Myometrial cell (primary cell): ENCODE measurements at places on chromosomes 2 and 18. TPM values are rescaled to one million over a fixed set of nuclear protein-coding genes. Genes with fewer than 3 reads are reported as not detected.

Gene ABCG5
- not detected in 2 replicates for total RNA-seq

Gene SERPINB11
- not detected in 2 replicates for total RNA-seq

Gene UGT1A7
- total RNA-seq: not detected in 2 replicates

Gene GBX2
- not detected in 2 replicates for total RNA-seq

Gene DSG1
- not detected in 2 replicates for total RNA-seq

Gene TMEM178A
- not detected in 2 replicates for total RNA-seq

Gene MOGAT1
- not detected in 2 replicates for total RNA-seq

Gene AFF3
- total RNA-seq: under 0.01 TPM in 1 of 2 replicates, not detected in the other

Gene RPL37A
- total RNA-seq: 959 and 1,435 TPM in 2 replicates

Gene ANKRD30BL
- not detected in 2 replicates for total RNA-seq

Gene TXNDC9
- total RNA-seq: 79.9 and 105 TPM in 2 replicates

Gene BOK
- 45.3 and 48.4 TPM in 2 replicates for total RNA-seq

Gene FHOD3
- under 0.01 and 0.29 TPM in 2 replicates for total RNA-seq

Gene C2orf81
- total RNA-seq: 2.8 and 7.5 TPM in 2 replicates

Gene FTCDNL1
- total RNA-seq: 0.18 and 0.58 TPM in 2 replicates

Gene PXDN
- total RNA-seq: 176 and 181 TPM in 2 replicates

Gene UGT1A4
- total RNA-seq: not detected in 2 replicates

Gene ZEB2
- total RNA-seq: 16.1 and 39.7 TPM in 2 replicates

Gene MAPK4
- total RNA-seq: not detected in 2 replicates

Gene EMILIN1
- total RNA-seq: 397 and 406 TPM in 2 replicates

Gene CYP1B1
- total RNA-seq: 30.0 and 34.2 TPM in 2 replicates

Gene IL1RN
- total RNA-seq: not detected in 2 replicates

Gene CTNNA2
- not detected in 2 replicates for total RNA-seq

Gene HAAO
- not detected in 2 replicates for total RNA-seq

Gene RNF144A
- total RNA-seq: 8.5 and 10.7 TPM in 2 replicates

Gene MERTK
- total RNA-seq: not detected in 2 replicates

Gene ABCG8
- not detected in 2 replicates for total RNA-seq

Gene KLHL29
- total RNA-seq: 2.6 and 5.0 TPM in 2 replicates

Gene TUBA4B
- total RNA-seq: not detected in 2 replicates

Gene DUSP11
- 41.8 and 52.3 TPM in 2 replicates for total RNA-seq

Gene RESP18
- total RNA-seq: not detected in 2 replicates

Gene SETBP1
- 0.89 and 1.2 TPM in 2 replicates for total RNA-seq

Gene UCN
- total RNA-seq: not detected in 2 replicates

Gene ZC3H8
- 1.7 and 3.2 TPM in 2 replicates for total RNA-seq

Gene PFN4
- 1.1 and 2.0 TPM in 2 replicates for total RNA-seq
